Activated naive CD8-positive, alpha-beta T cell treated with anti-CD3 and anti-CD28 coated beads for 36 hours (primary cell): ENCODE measurements at places on chromosomes 1 and 21. TPM values are rescaled to one million over a fixed set of nuclear protein-coding genes. Genes with fewer than 3 reads are reported as not detected.

Gene DDR2
- total RNA-seq, result 0.19 TPM

Gene CHAF1B
- 35.6 TPM for total RNA-seq

GRCh38 chr1:21793104-21793503, 10.2 kb upstream of the USP48 start:
- DNase-seq, result no peak

- no peak for DNase-seq
These were observed 51.0 kb upstream of the OLFM3 start for GRCh38 chr1:102047724-102048123.

GRCh38 chr1:188668083-188668482, 1809.6 kb downstream of the BRINP3 start:
- DNase-seq, result no peak

DNA sequence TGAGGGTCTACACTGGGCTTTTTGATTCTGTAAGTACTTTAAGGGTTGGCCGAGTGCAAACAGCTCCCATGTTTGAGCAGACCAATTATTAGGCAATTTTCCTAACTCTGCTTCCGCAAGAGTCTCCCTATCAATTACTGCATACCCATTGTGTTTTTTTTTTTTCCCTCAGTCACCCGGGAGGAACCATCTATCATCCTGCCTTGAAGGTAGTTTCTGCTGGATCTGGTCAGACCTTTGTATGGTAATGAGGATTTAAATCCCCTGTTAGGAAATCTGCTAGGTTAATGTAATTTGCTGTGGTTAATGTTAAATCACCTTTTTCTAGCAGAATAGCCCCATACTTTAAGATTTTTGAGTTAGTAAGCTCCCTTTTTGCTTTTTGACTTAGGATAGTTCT, 40.8 kb upstream of the WARS2 start:
- DNase-seq, result no peak

- no peak for DNase-seq
These were observed 349.4 kb downstream of the HLX start for GRCh38 chr1:221228594-221228993.

DNA sequence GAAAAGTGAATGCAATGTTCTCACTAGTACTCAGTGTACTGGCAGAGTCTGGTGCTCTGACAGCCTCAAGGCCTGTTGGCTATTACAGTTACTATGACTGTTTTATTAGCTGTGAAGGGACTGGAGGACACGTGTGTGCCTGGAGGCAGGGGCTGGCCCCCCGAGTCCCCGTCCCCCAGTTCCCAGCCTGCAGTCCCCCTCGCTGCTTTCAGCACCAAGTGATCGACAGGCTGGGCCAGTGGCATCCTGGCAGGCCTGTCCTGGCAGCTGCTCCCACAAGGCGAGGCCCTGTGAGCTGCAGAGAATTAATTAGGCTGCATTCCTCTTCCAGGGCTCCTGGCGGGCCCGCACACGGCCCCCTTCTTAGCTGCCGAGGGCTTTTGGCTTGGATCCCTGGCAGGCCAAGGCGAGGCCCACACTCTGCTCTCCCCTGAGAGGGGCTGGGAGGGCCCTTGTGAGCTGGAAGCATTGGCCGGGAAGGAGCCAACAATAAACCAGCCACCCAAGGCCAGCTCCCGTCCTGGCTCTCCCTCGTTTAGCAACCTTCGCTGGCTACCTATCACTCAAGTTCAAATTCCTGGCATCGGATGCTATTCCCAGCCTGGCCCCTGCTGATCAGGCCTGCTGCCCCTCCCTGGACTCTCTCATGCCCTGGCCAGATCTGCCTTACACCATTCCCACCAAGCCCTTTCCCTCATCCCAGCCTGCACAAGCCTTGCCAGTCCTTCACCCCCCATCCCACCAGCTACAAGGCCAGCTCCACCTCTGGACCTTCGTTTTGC, 9.8 kb downstream of the EDN2 start:
- DNase-seq, result no peak

- DNase-seq, result no peak
These were observed 255.1 kb upstream of the CSF3R start for GRCh38 chr1:36737767-36738166.

DNA sequence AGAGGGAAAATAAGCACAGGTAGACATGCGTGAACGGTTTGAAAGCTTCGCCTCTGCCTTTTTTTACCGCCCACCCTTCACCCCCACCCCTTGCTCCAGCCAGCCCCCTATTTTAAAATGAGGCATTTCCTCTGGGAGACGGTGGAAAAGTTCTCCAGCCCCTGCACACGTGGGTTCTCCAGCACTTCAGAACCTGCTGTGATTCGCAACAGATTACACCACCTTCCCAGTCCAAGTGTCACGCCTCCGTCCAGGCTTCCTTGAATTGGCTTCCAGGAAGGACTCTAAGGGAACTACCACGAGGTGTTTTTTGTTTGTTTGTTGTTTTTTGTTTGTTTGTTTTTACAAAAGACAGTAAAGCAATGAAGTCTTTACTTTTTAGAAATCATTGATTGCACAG, 2.6 kb downstream of the LRRC7 start:
- DNase-seq, result no peak

- DNase-seq, result no peak
These were observed 245.4 kb downstream of the KCNJ6 start for GRCh38 chr21:37670883-37671282.
